Thyroid gland (tissue), 4 donors: ENCODE measurements at places on chromosomes 7 and 10. TPM values are rescaled to one million over a fixed set of nuclear protein-coding genes. Genes with fewer than 3 reads are reported as not detected.

The AKR1C1 gene
- 132 TPM for total RNA-seq

The CCNJ gene
- 4.6 TPM for total RNA-seq

DNA sequence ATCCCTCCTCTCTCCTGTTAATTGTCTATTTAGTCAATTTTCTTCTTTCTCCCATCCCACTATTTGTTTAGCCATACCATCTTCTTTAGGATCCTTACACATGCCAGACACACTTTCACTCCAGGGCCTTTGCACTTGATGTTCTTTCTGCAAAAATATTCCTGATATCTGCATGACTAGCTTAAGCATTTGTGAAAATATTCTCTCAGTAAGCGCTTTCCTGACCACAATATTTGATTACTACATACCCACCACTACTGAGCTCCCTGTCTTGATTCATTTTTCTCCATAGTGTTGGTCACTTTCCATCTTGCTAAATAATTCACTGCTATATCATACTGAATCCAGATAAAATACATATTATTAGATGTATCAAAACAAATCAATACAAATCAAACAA lies 75.1 kb downstream of the SEMA3D start:
- DNase-seq: no peak

- DNase-seq: peak; percentile 80
Observed at GRCh38 chr10:102422545-102423129, 2.0 kb downstream of the FBXL15 start.

DNA sequence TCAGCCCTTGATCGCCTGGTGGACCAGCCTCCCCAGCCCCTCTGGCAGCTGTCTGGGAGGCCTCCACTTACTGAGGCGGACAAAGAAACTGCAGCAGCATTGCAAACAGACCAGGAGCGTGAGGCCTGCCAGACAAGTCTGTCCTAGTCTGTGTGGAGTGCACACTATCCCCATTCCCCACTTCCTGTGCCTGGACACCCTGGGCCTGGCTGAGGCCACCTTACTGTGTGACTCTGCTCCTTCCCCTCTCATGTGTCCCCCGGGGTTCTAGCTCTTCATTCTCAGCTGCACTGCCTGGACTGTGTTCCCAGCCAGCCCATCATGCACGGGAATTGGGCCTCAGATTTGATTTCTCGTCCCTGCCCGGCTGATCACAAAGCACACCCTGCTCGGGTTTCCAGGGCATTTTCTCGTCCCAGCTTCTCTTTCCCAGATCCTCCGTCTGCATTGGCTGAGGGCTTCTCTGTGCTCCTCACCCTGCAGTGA lies 16.7 kb upstream of the C10orf90 start:
- DNase-seq: no peak

The RAPGEF5 gene
- total RNA-seq: 32.1 TPM
